ENCODE measurements at places on chromosomes 7 and 10.

DNA sequence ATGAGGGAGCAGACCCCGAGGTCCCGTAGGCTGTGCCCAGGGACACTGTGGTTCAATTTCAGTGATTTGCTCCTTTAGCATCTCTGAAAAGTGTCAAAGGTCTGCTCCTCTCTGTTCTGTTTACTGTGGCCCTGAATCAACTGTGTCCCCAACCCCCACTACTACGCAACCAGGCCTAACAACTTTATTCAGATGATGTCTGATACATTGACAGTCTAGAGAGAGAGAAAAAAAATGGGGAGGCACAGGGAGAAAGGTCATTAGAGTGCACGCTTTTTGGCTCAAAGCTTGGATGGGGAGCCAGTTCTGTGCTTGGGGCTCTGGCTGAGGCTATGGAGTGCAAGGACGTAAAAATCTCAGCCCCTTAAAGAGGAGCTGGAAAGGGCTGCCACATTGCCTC, 77.9 kb downstream of the FAM107B start:
- DNase-seq = no peak

GRCh38 chr10:69715899-69716606, 85.7 kb upstream of the COL13A1 start:
- DNase-seq = no peak

- DNase-seq = no peak
Measured at GRCh38 chr7:17027143-17027788, 145.5 kb upstream of the AGR3 start.

DNA sequence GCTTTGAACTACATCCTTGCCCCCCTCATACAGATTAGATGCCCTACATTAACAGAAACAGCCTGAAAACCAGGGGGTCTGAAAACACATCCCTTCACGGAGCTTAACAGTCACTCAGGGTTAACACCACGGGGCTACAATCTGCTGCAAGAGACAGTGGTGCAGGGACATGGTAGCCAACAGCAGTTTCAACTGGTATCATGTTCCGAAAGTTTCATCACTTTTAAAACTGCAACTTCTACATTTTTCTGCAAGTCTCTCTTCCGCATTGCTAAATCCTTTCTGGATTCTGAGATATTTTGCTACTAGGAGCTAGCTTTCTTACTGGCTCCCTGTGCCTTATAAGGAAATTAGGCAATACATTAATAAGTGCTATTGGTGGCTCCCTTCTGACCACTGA, 92.6 kb downstream of the JAZF1 start:
- DNase-seq = no peak

- no peak for DNase-seq
Measured at GRCh38 chr10:51066231-51066630, 8.1 kb upstream of the PRKG1 start.

- DNase-seq = no peak
Measured at GRCh38 chr10:4130685-4131084, 345.7 kb upstream of the KLF6 start.

GRCh38 chr7:135723411-135723810, 4.6 kb downstream of the SLC13A4 start:
- no peak for DNase-seq

- DNase-seq = no peak
Measured at GRCh38 chr7:36661135-36661840, 63.0 kb downstream of the AOAH start.

DNA sequence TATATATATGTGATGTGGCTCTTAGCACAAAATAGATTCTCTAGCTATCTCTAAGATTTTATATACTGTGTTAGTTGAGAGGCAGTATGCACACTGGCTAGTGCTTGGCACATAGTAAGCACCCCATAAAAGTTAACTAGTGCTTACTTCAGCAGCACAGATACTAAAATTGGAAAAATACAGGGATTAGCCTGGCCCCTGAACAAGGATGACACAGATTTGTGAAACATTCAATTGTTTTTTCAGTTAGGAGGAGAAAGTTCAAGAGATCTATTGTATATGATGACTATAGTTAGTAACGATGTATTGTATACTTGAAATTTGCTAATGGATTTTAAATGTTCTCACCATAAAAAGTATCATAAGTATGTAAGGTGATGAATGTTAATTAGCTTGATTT, 78.3 kb upstream of the LRRC17 start:
- DNase-seq = no peak

GRCh38 chr10:3946234-3947229, 161.5 kb upstream of the KLF6 start:
- DNase-seq = no peak

GRCh38 chr7:149727053-149727898, 46.1 kb downstream of the ZNF467 start:
- DNase-seq = no peak

DNA sequence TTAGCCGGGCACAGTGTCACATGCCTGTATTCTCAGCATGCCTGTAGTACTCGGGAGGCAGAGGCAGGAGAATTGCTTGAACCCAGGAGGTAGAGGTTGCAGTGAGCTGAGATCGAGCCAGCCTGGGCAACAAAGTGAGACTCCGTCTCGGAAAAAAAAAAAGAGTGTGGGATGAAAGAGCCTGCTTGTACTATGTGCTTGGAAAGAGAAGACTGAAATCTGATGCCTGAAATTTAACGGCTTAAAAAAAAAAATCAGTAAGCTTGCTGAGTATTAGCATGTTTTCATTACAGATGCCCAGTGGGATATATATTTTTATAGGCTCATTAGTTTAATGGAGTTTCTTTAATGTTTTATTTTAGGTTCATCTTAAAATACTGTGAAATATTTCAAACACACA, 4.2 kb downstream of the NT5C2 start:
- no peak for DNase-seq

DNA sequence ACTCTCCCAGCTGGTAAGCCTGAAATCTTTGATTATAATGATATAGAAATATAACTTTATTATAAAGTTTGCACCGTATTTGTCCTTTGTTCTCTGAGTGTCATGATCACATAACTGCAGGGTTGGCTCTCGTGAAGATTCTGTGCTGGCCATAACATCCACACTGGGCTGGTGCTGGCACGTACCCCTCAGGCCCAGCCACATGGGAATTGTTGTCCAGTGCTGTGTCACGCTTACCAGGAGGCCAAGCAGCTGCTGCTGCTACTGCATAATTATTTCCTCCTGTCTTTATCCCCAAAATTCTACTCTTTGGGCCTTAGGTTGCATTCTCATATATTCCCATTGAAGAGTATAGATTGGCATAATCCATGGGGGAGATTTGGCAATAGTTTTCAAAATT, 20.8 kb upstream of the UCN3 start:
- no peak for DNase-seq

DNA sequence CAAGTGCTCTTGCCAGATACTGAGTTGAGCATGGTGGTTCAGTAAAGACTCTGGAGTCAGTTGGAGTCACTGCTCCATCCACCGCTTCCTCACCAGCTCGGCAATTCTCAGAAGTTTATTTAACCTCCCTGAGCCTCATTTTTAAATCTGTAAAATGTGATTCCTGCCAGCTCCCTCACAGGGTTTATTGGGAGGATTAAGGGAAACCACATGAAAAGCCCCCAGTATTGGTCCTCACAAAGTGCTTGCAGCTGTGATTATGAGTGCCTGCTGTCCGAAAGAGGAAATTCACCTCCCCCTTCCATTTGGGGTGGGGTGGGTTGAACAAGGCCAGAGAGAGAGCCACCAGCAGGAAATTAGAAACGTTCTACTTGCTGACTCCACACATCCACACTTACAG, 99.0 kb downstream of the AOAH start:
- no peak for DNase-seq

- DNase-seq = no peak
Measured at GRCh38 chr7:70680743-70681468, 451.0 kb upstream of the GALNT17 start.

- DNase-seq = no peak
Measured at GRCh38 chr7:151884312-151885201, 7.6 kb upstream of the PRKAG2 start.

DNA sequence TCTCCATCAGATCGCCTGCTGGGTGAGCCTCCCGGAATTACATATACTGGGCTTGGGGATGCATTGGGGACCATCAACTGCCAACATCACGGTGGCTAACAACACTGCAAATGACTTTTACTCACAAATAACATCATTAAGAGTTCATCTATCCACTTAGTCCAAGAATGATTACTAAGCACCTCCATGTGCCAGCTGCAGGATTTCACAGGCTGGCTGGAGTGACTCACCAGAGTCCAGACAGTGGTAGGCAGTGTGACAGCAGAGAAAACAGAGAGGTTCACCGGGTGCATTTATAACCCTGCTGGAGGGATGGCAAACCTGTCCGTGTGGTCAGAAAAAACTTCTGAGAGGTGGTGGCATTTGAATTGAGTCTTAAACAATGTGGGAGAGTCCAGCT, 3.2 kb upstream of the IGFBP3 start:
- no peak for DNase-seq

DNA sequence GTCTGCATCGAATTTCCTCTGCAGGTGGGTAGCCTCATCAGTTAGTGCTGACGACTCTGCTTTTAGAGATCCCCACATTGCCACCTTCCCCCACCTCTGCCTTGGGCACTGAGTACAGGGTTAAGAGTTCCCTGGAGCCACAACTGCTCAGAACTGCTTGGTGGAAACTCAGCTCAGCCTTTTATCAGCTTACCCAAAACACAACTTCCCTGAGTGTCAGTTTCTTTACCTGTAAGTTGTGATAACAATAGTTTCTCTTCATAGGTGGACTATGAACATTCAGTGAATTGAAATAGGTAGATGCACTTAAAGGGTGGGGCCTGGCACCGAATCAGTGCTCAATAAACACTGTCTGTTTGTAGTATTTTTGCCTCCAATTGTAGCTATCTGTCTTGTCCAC, 11.3 kb downstream of the ASB13 start:
- DNase-seq = peak; percentile 18

DNA sequence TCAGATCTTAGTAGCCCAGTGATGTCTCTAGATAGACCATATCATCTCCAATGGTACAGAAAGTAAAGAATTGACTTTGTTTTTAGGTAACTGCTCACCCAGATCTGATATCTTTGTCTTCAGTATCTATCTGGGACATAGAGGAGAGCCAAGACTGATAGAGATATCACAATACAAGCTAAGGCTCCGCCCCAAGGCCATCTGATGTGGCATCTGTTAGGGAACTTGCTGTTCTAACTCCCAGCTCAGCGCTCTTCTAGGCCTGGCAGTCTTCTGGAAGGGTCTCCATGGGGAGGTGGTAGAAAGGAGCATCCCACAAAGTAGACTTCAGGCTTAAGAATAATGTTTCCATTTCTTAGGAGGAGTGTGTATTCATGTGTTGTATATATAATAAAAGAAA, 88.4 kb upstream of the SAMD8 start:
- no peak for DNase-seq

DNA sequence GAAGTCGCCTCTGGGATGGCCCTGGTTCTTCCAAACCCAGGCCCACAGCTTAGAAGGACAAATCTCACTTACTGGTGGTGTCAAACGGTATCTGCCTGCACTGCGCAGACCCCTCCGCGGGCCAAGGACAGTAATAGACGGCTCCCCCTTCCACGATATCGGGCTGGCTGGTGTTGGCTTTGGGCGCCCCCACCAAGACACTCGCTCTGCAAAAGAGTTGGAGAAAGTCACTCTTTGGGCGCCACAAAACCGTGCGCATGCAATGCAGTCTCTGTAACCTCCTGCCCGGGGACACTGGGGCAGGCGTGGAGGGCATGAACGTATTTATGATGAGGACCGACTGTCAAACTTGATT, 1.1 kb downstream of the ITGA8 start:
- DNase-seq = no peak

GRCh38 chr10:31515819-31516402, 196.9 kb downstream of the ZEB1 start:
- no peak for DNase-seq

DNA sequence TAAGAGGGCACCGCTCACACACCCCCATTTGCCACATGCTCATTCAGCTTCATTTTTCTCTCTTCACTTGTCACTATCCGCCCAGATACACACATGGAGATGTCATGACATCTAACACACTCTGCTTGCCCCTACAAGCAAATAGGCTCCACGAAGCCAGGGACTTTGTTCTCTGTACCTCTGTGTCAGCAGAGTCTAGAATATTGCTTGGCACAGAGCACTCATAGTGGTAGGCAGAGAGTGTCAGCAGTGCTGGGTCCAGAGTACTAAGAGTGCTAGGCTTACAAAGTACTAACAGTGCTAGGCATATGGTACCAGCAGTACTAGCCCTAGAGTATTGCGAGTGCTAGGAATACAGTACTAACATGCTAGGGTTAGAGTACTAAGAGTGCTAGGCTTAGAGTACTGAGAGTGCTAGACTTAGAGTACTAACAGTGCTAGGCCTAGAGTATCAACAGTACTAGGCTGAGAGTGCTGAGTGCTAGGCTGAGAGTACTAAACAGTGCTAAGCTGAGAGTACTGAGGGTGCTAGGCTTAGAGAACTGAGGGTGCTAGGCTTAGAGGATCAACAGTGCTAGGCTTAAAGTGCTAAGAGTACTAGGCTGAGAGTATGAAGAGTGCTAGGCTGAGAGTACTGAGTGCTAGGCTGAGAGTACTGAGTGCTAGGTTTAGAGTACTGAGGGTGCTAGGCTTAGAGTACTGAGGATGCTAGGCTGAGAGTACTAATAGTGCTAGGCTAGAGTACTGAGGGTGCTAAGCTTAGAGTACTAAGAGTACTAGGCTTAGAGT, 166.1 kb downstream of the PRKAG2 start:
- DNase-seq = no peak

GRCh38 chr10:89236226-89236797, 15.3 kb downstream of the LIPA start:
- DNase-seq = no peak

DNA sequence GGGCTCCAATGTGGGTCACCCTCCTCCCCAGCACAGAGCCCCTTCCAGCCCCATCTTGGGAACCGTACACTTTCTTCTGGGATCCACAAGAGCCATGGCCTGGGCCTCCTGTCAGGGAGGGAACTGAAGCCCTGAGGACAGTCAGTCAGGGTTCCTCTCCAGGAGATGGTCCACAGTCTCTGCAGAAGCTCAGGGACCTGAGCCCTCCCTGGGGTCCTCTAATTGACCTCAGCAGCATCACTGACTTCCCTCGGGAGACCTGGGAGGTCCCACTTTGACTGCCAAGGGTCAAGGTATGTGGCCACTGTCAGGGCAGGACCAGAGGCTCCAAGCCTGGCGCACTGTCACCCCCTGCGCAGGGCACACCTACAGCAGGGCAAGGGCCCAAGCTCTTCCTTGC, 32.3 kb downstream of the NOD1 start:
- DNase-seq = no peak

DNA sequence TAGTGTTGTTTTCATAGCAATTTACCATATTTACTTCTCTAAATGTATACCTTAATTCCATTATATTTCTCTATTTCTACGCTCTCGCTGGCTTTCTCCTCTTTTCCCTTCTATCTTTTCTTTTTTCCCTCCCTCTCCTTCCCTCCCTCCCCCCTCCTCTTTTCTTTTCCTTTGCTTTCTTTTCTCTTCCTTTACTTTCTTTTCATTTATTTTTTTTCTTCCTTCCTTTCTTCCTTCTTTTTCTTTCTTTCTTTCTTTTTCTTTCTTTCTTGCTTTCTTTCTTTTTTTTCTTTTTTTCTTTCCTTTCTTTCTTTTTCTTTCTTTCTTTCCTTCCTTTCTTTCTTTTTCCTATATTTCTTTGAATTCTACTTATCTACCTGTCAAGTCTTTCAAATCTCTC, 533.0 kb upstream of the POT1 start:
- no peak for DNase-seq

All from CD4-positive, alpha-beta T cell treated with Interleukin-6 for 4 hours (primary cell).